ENCODE measurements at places on chromosomes 5 and 9.
A peak's percentile ranks its signal among the peaks of the same experiment; 100 is the strongest.

DNA sequence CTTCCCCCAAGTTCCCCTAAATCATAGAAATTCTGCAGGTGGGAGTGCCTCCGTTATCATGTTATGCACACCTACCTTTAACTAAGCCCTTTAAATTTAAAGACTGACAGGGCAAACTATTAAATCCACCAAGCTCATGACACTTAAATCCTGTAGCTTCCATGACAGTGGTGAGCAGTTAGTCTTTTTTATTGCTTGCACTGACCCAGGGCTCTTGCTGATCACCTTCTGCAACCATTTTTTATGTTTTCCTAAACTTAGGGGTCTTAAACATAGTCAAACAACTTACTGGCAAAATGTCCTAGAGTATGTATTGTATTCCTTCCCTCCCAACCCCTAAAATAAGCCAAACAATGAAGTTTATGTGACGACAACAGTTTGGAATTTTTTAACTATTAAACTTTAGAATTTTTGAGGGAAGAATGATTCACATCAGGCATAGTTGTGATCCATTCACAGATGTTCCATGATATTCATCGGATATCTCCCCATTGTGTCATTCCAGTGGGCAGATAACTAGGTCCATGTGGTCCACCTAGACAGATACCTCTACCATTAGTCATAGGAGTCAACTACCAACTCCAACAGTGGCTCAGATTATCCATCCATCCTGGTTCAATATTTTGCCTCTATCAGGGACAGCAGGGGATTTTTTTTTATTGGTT, 283.1 kb downstream of the ADAMTS6 start:
- DNase-seq = peak; percentile 88

DNA sequence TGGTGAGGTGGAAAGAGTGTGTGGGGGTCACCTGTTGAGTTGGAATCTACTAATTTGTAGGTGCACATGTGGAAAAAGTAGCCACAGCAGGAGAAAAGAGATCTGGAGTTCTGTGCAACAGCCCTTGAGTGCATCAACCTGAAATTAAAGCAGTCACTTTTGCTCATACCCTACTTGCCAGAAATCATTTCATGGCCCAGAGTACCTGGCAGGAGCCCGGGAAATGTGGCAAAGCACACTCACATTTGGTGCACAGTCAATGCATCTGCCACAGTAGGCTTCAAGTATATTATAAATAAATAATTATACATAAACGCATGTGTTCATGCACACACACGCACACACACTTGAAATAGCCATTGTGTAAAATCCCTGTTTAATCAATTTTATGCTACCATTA, 203.0 kb downstream of the ICE1 start:
- DNase-seq = no peak

- DNase-seq = peak; percentile 15
Observed at GRCh38 chr9:98572054-98572627, 136.6 kb downstream of the GABBR2 start.

- peak; percentile 22 for DNase-seq
Observed at GRCh38 chr9:21657966-21658667, 144.3 kb upstream of the MTAP start.

DNA sequence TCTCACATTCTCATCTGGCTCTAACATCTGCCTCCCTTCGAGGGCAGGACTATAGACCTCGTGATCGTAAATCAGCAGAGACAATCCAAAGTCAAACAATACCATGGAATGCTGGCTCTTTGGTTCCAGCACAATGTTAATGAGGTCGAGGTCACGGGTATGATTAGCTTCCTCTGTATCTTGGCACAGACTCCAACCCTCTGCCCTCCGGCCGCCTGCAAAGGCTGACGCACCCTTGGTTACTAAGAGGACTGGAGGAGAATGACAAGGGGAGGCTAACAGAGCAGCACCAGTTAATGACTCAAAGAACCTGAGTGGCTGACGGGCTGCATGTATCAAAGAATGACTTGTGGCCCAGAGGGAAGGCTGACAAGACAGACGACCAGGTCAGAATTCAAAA, 10.1 kb downstream of the LHFPL2 start:
- DNase-seq = peak; percentile 95

DNA sequence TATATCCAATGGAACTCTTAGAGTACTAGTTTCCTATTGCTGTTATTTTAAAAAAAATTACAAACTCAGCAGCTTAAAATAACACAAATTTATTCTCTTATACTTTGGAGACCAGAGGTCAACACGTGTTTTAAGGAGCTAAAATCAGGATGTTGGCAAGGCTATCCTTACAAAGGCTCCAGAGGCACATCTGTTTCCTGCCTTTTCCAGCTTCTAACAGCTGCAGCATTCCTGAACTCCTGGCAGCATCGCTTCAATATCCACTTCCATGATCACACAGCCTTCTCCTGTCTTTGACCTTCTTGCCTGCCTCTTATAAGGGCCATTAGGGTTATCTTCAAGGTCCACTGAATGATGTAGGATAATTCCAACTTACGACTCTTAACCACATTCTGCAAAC, 92.2 kb upstream of the CCNG1 start:
- DNase-seq = no peak

DNA sequence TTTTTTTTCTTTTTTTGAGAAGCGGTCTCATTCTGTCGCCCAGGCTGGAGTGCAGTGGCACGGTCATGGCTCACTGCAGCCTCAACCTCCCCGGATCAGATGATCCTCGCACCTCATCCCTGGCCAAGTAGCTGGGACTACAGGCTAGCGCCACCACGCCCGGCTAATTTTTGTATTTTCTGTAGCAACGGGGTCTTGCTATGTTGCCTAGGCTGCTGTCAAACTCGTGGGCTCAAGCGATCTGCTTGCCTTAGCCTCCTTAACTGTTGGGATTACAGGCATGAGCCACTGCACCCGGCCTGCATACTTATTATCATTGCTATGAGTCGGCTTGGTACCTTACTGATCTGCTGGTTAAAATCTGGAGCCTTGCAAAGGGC, 790 bp upstream of the IARS1 start:
- DNase-seq = peak; percentile 6

GRCh38 chr5:151825445-151825844, 53.7 kb downstream of the G3BP1 start:
- DNase-seq = peak; percentile 84

DNA sequence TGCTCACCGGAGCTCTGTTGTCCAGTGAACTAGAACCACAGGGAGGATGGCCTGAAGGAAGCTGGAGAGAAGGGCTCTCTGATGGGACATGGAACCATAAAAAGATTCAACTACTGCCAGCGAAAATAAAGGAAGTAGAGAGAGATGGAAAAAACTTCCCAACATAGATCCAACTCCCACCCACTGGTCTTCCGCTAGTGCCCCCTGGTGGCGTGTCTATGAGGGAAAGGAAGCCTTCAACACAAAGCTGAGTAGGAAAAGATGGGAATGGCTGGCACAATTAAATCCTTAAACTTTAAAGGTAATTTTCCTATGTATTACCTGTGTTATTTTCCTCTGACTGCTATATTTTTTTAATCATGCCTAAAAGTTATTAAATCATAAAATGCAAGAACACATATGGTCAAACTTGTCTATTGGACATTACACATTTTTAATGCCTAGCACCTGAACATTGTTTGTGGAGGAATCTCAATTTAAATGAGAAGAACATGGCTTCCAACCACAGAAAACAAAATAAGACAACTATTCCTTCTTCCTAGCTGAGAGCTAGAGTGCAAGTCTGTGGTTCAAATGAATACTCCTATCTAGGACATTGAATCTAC, 51.5 kb downstream of the CEP120 start:
- DNase-seq = peak; percentile 24

DNA sequence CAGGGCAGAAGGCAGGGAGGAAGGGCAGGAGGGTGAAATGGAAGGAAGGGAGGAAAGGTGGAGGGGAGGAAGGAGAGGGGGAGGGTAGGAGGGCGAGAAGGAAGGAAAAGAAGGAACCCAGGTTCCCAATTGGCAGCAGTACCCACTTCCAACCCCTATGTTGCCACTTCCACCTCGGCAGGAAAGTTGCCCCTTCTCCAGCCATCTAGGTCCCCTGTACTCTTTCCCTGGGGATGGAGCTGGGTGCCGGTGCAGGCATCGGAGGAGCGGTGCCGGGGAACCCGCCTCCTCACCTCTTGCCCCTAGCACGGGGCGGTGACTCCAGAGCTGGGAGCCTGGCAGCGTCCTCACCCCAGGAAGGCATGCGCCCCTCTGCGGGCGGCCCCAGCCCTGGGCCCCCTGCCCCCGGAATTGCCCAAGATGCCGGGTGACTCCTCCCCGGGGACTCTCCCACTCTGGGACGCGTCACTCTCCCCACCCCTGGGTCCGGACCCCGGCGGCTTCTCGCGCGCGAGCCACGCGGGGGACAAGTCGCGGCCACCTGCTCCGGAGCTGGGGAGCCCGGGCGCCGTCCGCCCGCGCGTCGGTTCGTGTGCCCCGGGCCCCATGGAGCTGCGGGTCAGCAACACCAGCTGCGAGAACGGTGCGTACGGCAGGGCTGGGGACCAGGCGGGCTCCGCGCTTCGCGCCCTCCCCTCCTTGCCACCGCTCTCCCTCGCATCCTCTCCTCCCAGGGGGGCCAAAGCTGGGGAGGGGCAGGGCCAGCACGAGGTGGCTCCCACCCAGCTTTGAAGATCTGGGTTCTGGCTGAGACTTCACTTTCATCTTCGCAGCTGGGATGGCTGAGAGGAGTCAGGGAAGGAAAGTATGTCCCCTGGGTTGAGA, at the start of gene NIPAL4:
Gene NIPAL4 (plus strand): TSS at position 499 of the 885 bp plus-strand sequence. CDS start 108 bp downstream, at position 607.
- DNase-seq = no peak

DNA sequence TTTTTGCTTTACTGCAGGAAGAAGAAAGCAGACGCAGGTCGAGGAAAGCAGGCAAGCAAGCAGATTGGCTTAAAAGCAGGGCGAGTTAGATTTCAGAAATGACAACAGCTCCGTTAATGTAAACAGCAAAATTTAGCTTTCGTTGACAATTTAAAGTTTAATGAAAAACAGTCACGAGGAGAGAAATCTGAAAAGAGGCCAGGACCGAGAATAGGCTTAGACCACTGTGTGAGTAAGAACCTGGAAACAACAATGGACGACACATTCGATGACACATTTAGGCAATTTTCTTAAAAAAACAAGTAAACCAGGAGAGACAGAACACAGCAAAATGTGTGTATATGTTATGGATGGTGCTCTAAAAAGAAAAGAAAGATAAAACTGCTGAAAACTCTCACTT, 155.3 kb downstream of the ISOC1 start:
- no peak for DNase-seq

GRCh38 chr9:116116393-116116792, 37.2 kb upstream of the PAPPA start:
- DNase-seq = no peak

- DNase-seq = no peak
Observed at GRCh38 chr5:89733772-89734171, 675.8 kb downstream of the CETN3 start.

DNA sequence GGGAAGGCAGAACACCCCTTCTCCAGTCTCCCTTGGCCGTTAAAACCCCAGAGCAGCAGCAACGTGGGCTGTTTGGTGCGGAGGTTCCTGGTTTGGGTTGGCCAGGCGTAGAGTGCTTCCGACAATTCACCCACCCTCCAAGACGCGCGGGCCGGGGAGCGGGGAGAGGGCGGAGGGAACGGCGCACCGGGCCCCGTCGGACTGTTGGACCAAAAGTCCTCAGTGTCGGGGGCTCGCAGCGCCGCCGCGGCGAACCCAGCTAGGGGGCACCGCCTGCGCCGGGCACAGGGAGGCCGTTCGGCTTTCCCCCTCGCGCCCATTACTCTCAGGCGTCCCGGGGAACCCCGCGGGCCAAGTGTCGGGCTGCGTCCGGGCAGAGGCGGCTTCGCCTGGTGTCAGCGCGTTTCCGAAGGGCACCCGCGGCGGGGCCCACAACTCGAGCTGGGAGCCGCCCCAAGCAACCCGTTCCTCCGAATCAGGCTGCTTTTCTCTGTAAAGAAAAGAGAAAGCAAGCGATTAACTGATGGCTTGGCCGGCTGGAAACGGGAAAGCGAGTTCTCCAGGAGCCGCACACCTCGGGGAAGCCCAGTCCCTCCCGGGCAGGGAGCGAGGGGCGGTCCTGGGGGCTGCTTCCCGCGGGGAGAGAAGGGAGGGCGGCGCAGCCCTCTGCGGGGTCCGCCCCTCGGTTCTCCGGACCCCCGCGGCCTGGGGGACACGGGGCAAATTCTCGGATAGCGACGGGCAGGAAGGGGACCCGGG, 145.5 kb downstream of the ERCC6L2 start:
- DNase-seq = peak; percentile 35

- DNase-seq = no peak
Observed at GRCh38 chr9:105116052-105116868, 128.2 kb upstream of the SLC44A1 start.

DNA sequence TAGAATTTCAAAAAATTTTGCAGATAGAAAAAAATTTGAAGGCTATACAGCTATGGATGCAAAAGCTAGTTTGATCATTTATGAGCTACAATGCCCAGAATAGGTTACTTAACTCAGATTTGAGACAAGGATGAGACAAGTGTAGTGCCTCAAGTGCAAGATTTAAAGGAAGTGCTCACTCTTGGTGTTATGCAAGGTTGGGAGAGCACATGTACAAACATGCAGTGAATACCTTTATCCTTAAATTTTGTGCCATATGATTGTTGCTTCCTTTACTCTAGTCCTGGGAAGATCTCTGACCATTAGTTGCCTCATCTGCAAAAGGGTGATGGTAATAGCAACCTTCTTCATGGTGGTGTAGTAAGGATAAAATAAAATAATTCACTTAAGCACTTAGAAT, 31.7 kb upstream of the PPP2R2B start:
- no peak for DNase-seq

DNA sequence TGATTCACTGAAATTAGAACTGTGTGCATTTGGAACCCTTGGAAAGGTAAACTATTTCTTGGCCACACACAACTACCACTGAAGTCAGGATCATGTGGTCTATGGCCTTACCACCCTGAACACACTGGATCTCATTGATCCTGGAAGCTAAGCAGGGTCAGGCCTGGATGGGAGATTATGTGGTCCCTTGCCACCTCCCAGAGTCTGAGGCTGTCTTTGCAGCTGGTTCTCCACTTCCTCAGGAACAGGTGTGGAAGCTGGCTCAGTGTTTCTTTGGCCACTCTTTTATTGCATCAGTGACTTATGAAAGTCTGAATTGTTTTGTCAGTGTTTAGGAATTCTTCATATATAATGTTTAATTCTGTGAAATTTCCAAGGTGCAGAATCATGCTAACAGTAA, 89.2 kb downstream of the TEK start:
- DNase-seq = no peak

GRCh38 chr9:77729177-77729576, 81.1 kb upstream of the GNA14 start:
- no peak for DNase-seq

DNA sequence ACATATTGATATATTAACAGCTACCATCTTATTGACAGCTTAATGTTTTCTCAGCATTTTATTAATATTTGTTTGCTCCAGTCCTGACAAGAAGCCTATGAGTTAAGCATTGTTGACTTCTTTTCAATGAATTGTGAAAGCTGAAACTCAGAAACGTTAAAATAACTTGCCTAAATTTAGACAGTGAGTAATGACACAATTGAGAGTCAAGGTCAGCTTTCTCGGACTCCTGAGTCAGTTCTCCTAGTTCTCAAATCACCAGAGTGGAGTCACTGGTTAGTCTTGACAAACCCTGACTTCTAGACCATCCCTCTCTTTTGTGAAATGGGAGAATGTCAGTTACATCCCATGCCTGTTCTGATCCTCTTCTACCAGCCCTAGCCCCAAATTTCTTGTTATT, 222.7 kb upstream of the ACO1 start:
- DNase-seq = no peak

All from AG08395 (cell line).